ENCODE measurements at places on chromosomes 3 and 15.

- no peak for DNase-seq
These were observed 13.1 kb downstream of the ANO10 start for GRCh38 chr3:43608751-43609150.

DNA sequence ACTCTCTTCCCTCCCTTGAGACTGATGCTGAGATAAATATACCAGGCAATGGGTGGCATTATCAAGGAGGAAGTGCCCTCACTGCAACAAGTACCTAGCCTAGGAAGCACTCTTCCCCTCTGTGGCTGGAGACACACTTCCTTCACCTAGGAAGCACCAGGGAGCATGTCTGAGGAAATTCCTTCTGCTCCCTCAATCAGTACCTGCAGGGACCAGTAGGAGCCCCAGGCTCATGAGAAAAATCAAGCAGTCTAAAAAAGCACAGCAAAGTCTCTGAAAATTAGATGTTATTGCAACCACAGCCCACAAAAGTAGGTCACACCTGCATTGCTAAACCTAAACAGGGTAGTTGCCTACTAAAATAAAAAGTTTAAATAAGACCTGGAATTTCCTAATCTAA is 78.2 kb upstream of the TRPM1 start:
- DNase-seq: no peak

- DNase-seq: no peak
These were observed 158.1 kb downstream of the SSR3 start for GRCh38 chr3:156396851-156397250.

- no peak for DNase-seq
These were observed 81.8 kb downstream of the NLGN1 start for GRCh38 chr3:173479301-173479700.

- DNase-seq: no peak
These were observed 218.3 kb upstream of the CFAP20DC start for GRCh38 chr3:59268170-59268569.

DNA sequence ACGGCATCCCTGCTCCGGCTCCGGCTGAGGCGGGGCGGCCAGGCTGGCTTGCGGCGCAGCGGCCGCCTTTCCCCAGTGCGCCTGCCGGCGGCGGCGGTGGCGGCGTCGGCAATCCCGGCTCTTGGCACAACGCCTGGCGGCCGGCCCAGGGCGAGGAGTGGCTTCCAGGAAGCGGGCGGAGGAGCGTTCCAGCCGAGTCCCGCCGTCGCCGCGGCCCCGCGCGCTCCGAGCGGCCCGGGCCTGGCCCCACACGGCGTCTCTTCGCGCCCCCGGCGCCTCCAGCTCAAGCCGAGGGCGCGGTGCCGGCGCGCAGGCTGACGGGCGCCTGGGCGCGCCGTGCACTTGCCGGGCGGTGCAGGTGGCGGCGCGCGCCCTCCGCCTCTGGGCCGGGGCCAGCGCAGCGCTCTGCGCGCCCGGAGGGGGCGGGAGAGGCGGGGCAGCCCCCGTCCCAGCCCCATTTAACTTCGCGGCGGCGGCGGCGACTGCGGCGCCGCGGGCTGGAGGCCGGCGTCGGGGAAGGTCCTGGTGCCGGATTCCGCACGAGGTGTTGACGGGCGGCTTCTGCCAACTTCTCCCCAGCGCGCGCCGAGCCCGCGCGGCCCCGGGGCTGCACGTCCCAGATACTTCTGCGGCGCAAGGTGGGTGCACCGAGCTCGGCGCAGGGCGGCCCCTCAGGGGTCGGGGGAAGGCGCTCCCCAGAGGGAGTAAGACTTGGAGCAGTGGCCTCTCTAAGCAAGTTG is at the start of gene ADAMTSL3:
Gene ADAMTSL3, plus strand, starts transcription at position 485 of the 740 bp plus-strand sequence. CDS start 1,639 bp downstream, outside the sequence.
- peak; percentile 92 for DNase-seq

DNA sequence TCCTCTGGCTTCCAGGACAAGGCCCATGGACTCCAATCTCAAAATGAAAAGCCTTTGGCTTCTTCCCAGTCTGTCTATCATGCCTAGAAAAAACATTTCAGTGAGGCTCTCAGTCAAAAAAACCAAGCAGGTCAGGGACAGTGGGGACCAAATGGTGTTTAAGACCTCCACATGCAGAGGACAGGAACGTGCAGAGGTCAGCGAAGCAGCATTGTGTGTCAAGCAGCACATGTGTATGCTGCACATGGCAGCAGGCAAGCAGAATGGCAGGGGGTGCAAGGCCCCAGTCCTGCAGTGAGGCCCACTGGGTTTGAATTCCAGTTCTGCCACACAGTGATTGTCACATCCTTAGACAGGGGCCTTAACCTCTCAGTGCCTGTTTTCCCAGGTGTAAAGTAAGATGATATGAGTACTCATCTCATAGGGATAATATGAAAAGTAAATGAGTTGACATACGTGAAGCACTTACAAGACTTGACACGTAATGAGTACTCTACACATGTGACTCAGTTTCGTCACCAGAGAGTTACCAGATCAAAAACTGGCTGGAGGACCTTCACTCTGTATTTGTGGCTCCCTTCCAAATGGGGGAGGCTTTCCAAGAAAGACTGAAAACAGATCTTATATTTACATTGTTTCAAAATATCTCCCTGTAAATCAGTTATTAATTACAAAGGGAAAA is 11.2 kb downstream of the STIMATE start:
- DNase-seq: no peak

Measured in Right ventricle myocardium superior (tissue), 1 donor.